ENCODE measurements at places on chromosomes 5 and 9. TPM values are rescaled to one million over a fixed set of nuclear protein-coding genes. Genes with fewer than 3 reads are reported as not detected.

The CNTNAP3 gene
- 1.8 TPM for polyA plus RNA-seq

The SPAG8 gene
- polyA plus RNA-seq, result 0.58 TPM

The PCDHA9 gene
- polyA plus RNA-seq, result not detected

The FAM219A gene
- 15.4 TPM for polyA plus RNA-seq

The IL5 gene
- not detected for polyA plus RNA-seq

The MCTP1 gene
- 0.91 TPM for polyA plus RNA-seq

The LCN15 gene
- polyA plus RNA-seq, result 2.4 TPM

The TLX3 gene
- not detected for polyA plus RNA-seq

The SLCO4C1 gene
- polyA plus RNA-seq, result not detected

The GLRA1 gene
- not detected for polyA plus RNA-seq

The ZNF879 gene
- 2.8 TPM for polyA plus RNA-seq

The SLC36A2 gene
- 0.03 TPM for polyA plus RNA-seq

The CDC25C gene
- 0.08 TPM for polyA plus RNA-seq

The FAXDC2 gene
- 5.3 TPM for polyA plus RNA-seq

The CNTFR gene
- polyA plus RNA-seq, result 2.3 TPM

The SLC36A3 gene
- not detected for polyA plus RNA-seq

The SPATA31A3 gene
- polyA plus RNA-seq, result not detected

The GCNT4 gene
- polyA plus RNA-seq, result 0.11 TPM

The FXN gene
- polyA plus RNA-seq, result 14.8 TPM

The NRARP gene
- 1.6 TPM for polyA plus RNA-seq

The CENPK gene
- polyA plus RNA-seq, result 0.65 TPM

The GIN1 gene
- polyA plus RNA-seq, result 6.7 TPM

The PLEKHG4B gene
- polyA plus RNA-seq, result not detected

The TIMD4 gene
- polyA plus RNA-seq, result not detected

The ECPAS gene
- polyA plus RNA-seq, result 43.3 TPM

The IL33 gene
- 14.0 TPM for polyA plus RNA-seq
